ENCODE measurements at places on chromosomes 5 and 9. TPM values are rescaled to one million over a fixed set of nuclear protein-coding genes. Genes with fewer than 3 reads are reported as not detected.

NAIF1 gene
- 17.8 TPM for total RNA-seq

PCSK1 gene
- under 0.01 TPM for total RNA-seq

CARD9 gene
- 0.79 TPM for total RNA-seq

C5 gene
- 3.9 TPM for total RNA-seq

ENG gene
- total RNA-seq: 13.9 TPM

SV2C gene
- not detected for total RNA-seq

TIGD6 gene
- 7.4 TPM for total RNA-seq

SLC34A1 gene
- total RNA-seq: not detected

NFX1 gene
- total RNA-seq: 23.9 TPM
